Central memory CD4-positive, alpha-beta T cell (primary cell): ENCODE measurements at places on chromosomes 7 and 10.

- DNase-seq: peak; percentile 26
Measured at GRCh38 chr7:78019447-78020135, 221.0 kb downstream of the PHTF2 start.

GRCh38 chr10:19826712-19827111 is 10.5 kb downstream of the PLXDC2 start:
- no peak for DNase-seq

- peak; percentile 60 for DNase-seq
Measured at GRCh38 chr10:24882047-24882698, 70.2 kb downstream of the PRTFDC1 start.

- DNase-seq: no peak
Measured at GRCh38 chr7:121278120-121279021, 50.4 kb upstream of the WNT16 start.

GRCh38 chr7:16106300-16106699 is 315.0 kb downstream of the CRPPA start:
- no peak for DNase-seq

DNA sequence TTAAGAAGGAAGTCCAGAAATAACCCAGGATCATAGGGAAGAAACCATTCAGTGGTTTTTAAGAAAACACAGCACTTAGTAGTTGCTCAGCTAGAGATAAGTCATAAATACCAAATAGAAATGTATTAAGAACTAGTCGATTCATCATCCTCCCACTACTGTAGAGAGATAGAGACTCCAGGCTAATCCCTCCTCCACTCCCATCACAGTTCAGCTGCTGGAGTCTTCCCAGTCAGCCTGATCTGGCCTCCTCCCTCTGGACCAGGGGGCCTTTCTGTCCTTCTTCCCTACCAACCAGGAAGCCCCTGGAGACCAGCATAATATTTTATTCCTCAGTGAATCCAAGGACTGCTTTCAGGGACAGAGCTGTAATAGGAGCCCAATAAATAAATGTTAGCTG is 294.1 kb upstream of the YAE1 start:
- DNase-seq: no peak

DNA sequence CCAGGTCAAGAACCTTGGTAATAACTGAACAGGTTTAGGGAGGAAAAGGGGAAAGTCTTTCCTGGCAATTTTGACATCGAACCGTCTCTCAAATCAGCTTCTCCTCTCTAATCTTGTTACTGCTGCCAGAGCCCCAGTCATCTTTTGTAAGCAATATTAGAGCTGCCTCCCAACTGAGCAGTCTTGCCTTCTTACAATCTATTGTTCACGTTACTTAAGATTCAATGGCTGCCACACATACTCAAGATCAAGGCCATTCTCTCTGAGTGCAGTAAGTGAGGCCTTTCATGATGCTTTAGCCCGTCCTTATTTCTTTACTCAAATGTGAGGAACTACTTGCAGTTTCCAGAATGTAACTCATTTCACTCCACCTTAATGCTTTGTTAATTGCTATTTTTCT is 12.4 kb downstream of the NET1 start:
- no peak for DNase-seq

- DNase-seq: no peak
Measured at GRCh38 chr10:15710455-15710854, 9.3 kb downstream of the ITGA8 start.

- no peak for DNase-seq
Measured at GRCh38 chr7:129990403-129991192, 37.8 kb upstream of the UBE2H start.

GRCh38 chr10:117339979-117340378 is 35.3 kb downstream of the PDZD8 start:
- no peak for DNase-seq
